ENCODE measurements at places on chromosomes 4 and X.

DNA sequence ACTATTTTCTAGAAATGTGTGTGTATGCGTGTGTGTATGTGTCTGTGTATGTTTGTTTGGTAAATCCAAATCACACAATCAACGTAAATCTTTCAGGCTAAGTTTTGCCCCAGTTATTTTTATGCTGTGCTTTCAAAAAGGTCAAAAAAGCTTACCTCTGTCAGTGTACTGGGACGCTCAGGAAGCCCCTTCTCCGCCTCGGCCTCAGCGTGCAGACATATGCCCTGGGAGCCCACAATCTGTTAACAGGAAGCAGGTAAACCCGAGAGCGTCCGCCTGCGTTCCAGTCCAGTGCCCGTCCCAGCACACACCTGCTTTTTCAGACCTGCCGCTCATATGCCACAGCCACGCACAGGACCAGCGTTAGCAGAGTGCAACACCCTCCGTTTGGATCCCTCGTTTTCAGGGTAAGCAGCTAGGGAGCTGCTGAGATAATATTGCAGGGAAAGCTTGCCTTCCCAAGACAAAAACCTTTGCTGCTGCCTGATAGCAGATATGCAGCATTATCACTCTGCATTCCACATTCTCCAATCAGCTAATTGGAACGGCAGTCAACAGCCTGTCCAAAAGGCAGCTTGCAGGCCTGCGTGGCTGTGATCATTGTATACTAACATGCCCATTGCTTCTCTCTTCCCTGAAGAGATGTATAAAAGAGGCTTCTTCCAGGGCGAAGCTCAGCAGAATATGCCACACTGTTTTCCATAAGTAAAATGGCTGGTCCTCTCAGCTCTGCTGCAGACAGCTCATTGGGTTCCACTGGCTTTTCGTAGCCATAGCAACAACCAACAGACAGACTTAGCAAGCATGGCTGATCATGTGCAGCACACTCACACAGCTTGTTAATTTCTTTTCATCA is at the start of gene SORBS2:
SORBS2 (minus strand) TSS at position 686 of the 856 bp plus-strand sequence. CDS start 121,623 bp downstream, outside the sequence.
- no peak for DNase-seq

DNA sequence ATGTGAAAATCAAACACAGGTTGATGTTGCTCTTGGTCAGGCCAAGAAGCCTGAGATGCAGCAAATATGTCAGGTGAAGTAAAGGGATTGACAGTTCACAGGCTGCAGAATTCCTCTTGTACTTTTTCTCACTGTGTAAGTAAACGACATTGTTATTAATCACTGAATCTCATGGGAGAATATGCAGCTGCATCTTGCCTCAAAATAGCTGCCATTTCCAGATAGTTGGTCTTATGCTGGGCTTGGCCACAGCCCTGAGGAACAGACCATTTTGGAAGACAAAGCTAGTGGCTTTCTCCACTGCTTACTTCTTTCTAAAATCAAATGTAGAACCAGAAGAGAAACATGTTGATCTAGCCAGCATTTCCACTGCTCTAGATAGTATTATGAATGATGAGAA is 403.4 kb upstream of the NR3C2 start:
- no peak for DNase-seq

DNA sequence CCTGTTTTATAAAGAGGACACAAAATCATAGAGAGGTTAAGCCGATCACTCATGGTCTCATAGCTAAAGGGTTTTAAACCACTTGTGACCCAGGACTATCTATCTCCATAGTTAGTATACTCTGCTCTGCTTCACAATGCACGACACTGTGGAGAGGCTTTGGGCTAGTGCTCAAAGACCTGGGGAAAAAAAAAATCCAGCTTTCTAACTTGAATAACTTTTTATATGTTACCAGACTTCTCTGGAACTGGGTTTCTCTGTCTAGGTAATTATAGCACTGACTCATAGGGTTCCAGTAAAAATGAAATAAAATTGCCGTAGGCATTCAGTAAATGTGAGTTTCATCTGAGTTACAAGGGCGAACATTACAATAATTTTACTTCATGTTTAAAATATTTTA is 273.7 kb upstream of the TECRL start:
- DNase-seq: no peak

DNA sequence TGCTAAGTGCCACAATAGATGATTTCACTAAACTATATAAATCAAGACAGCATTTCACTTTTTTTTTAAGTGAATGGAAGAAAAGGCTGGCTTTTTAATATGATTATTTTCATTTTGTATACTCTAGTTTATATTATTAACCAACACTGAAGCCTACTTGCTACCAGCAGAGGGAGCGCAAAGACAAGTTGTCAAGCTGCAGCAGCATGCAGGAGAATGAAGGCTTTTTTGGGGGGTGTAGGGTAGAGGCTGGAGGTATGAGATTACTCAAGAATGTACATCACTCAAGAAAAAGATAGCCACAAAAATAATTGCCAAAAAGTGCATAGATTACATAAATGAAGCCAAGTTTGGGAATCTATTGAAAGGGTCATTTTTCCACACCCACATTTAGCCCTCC is 519.5 kb downstream of the FGF13 start:
- DNase-seq: no peak

DNA sequence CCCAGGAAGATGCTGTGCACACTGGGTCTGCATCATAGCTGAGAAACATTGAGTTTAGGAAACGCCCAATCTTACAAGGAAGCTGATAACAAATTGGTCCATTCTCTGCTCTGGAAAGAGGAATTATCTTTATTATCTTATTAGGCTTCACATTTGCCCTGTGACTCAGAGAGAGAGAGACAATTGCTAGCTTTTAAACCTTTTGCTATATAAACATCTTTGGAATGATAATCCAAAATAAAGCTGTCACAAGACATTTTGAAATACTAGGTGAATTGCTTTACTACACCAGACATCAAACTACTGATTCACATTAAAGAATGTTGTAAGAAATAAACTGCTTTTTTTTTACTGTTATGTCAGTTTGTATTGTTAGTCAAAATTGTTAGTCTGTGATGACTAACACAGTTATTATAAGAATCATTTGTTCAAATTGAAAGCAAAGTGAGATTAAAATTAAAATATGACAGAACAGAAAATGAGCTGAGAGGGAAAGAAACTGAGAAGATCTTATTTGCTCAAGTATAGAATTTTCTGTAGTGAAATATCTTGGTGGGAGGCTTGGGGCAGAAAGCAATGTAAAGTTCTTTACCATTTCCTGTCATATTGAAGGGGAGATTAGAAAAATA is 765.4 kb upstream of the PCDH10 start:
- DNase-seq: no peak

GRCh38 chrX:153637121-153638040 is 9.6 kb upstream of the DUSP9 start:
- DNase-seq: no peak

- DNase-seq: no peak
Measured at GRCh38 chr4:124433500-124433899, 279.0 kb downstream of the ANKRD50 start.

GRCh38 chr4:34771632-34772031 is 1472.7 kb downstream of the ARAP2 start:
- DNase-seq: no peak

DNA sequence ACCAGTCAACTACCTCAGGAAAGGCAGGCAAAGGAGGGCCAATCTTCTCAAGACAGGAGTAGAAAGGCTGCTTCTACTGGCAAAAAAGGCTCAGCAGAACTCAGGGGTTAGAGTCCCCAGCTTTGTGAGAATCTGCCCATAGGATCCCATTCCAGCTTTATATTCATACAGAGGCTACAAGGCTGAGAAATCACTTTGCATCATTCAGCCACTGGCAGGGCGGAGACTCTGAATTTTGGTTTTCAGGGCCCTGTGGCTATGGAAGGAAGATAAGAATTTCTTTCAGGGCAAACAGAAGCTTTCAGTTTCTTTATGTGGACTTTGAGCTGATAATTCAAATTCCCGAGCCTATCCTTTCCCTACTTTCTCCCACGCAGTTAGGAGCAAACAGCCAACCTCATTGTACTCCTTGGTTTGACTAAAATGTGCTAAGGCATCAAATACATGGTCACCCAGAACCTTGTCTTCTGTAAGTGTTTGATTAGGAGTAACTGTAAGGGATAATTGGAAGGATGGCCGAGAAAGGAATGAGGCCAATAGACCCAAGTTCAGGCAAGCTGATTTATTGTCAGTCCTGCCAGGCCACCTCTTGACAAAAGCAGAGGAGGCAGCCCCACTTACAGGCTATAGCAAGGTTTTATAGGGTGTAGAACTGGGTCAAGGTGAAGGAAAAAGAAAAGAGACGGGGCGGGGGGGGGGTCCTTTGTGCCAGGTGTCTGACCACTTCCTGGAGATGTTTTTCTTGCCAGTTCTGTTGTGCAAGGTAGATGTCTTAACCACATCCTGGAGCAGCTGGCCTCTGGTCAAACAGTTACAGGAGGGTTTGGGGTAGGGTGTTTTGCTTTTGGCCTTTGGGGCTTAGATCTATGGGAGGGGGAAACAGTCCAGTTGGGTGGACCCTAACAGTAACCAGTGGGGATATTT is 165.3 kb upstream of the PPP1R2C start:
- no peak for DNase-seq

DNA sequence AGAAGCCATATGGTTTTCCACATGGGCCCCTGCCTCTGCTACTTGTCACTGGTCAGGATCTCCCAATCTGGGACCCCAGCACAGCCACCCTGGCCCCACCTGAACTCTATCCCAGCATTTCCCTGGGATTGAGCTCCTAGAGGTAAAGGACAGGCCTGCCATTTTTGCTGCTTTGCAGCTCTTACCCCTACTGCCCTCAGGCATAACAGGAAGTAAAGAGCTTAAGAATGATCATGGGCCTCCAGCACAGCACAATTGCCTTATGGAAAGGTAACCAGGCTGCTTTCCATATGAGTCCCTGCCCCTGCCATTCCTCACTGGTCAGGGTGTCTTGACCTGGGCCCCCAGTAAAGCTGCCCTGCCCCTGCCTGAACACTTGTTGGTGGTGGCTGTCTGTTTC is 254.9 kb upstream of the ZCCHC13 start:
- DNase-seq: no peak

- no peak for DNase-seq
Measured at GRCh38 chr4:149728444-149728843, 87.2 kb downstream of the IQCM start.

DNA sequence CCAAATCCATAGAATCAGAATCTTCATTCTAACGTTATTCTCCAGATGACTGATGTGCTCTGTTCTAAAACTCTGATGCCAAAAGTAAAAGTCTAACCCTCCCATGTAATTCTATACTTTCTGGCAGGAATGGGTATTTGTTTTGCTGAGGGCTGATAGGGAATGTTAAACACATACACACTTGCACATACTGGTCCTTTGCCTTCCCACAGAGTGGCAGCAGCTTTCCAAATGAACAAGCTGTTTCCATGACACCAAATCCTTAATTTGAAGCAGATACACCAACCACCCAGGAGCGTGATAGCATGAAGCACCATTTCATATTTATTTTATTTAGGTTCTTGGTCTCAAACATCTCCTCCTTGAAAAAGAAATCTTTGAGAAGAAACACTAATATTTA is 155.5 kb upstream of the PRDX4 start:
- DNase-seq: no peak

DNA sequence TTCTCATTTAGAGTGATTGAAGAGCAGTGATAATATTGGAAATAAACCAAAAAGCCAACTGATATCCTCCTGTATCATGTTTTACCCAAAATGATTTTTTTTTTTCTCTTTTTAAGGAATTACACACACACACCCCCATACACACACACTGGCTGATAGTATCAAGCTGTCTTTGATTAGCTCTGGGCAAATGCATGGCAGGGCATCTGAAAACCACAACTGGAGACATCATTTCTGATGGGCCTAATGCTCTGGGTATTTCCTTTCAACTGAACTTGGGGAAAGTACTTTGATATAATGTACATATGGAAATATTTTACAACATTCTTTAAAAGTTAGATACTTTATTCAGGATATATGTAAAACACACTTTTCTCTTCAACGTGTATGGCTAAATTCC is 14.2 kb upstream of the OSTC start:
- DNase-seq: no peak

GRCh38 chr4:146265950-146266490 is 51.7 kb downstream of the REELD1 start:
- DNase-seq: no peak

DNA sequence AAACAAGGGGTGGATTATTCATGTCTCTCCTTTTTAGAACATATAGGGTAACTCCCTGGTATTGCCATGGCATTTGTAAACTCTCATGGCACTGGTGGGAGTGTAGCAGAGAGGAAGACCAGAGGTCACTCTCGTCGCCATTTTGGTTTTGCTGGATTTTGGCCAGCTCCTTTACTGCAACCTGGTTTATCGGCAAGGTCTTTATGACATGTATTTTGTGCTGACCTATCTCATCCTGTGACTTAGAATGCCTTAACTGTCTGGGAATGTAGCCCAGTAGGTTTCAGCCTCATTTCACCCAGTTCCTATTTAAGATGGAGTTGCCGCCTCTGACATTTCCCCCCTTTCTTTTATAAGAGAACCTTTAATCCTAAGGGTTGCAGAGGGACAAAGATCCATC is 45.8 kb downstream of the MGST2 start:
- no peak for DNase-seq

DNA sequence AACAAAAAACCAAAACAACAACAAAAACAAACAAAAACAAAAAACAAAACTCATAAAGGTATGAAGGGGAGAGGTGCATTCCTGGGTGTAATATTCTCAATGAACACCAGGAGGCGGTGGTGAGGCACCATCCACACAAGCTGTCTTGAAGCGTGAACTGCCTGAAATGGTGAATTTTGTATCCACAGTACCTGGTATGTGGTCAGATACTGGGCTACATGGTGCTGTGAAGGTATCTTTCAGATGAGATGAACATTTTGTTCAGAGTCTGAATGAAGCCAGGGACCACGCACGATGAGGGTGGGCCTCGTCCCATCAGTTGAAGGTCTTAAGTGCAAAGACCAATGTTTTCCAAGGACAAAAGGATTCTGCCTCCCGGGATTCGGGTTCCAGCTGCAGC is 58.5 kb downstream of the ASMT start:
- no peak for DNase-seq

DNA sequence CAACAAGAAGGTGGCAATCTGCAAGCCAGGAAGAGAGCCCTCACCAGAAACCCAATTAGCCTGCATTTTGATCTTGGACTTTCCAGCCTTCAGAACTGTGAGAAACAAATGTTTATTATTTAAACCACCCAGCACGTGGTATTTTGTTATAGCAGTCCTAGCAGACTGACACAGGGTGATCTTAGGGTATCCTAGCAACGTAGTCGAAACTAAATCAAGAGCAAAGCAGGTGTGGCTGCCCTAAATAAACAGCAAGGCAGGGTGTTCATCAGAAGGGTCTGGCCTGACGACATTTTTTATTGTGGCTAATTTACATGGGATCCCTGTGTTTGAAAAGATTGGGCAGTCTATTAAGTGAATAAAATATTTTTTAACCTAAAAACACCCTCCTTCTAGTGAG is 198.8 kb downstream of the VEGFC start:
- no peak for DNase-seq

- DNase-seq: no peak
Measured at GRCh38 chr4:77911091-77911490, 48.5 kb downstream of the MRPL1 start.
